ENCODE measurements at places on chromosomes 13 and 19. TPM values are rescaled to one million over a fixed set of nuclear protein-coding genes. Genes with fewer than 3 reads are reported as not detected.

Gene OR10H1
- not detected for polyA plus RNA-seq

DNA sequence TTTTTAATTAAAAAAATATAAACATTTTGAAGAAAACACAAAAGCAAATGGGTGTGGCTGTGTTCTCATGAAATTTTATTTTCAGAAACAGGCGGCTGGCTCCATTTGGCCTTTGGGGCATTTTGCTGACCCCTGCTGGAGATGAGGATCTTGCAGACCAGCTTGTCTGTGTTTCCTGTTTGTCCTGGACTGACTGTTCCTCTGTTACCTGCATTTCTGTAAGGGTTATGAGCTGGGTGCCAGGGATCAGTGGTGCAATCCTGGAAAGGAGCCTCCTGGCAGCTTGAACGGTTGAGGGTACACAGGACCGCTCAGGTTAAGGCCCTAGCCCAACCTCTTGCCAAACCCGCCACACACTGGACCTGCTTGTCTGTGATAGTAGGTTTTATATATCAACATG lies 49.9 kb downstream of the ZNF787 start:
- no peak for DNase-seq

DNA sequence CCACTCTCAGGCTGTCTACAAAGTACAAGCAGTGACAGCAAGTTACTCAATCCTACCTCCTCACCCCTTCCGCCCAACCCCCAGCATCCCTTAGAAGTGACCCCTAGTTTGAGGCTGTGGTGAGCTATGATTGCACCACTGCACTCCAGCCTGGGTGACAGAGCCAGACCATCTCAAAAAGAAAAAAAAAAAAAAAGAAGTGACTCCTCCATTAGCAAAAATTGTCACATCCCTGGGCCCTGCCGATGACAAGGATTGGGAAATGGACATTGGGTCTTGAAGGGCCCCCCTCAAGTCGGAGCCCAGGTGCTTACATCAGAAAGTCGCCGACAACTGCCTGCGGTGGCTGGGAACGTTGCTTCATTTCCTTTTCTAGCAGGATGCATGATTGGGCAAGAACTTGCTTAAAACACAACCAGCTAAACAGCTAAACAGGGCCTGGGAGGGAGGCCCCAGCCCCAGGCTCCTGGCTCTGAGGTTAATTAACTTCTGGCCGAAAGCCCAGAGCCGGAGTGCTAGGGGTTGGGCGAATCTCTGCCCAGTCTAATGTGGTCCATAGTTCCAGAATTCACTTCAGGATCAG lies 15.3 kb downstream of the RAB3D start:
- peak; percentile 70 for DNase-seq

Gene CGB7
- 2.0 TPM for polyA plus RNA-seq

DNA sequence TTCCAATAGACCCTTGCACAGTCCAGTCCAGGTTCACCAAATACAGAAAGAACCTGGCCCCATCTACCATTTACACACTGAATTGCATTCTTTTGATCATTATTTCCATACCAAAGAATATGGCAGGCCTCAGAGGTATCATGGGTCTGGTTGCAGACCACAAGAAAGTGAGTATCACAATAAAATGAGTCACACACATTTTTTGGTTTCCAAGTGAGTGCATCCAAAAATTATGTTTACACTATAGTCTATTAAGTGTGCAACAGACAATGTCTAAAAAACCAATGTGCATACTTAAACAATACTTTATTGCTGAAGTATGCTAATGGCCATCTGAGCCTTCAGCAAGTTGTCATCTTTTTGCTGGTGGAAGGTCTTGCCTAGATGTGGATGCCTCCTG lies 105.3 kb downstream of the SPACA7 start:
- DNase-seq, result no peak

Data from foreskin keratinocyte (primary cell).